Progenitor cell of endocrine pancreas (in vitro differentiated cells): ENCODE measurements at places on chromosomes 2 and 18. TPM values are rescaled to one million over a fixed set of nuclear protein-coding genes. Genes with fewer than 3 reads are reported as not detected.

DNA sequence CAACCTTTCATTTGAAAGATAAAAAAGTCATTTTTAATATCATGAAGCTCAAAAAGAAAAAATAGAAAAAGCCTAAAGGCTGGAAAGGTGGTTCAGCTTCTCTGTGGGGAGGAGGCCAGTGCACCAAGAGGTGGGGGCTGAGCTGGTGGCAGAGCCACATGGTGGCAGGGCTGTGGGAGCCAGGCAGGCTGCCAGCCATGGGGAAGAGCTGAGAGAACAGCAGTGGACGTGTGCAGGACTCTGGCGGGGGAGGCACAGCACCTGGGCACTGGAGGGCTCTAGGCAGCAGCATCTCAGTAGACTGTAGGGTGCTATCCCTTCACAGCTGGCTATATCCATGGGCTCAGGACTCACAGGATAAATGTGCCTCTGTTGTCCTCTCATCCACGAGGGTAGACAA, 47.8 kb downstream of the STK25 start:
- no peak for DNase-seq
- no peak overlapping the region for H3K4me3 ChIP-seq
- H3K4me1 ChIP-seq, result no peaks in the 10 kb centered on the region
- H3K36me3 ChIP-seq, result no peaks in the 10 kb centered on the region
- H3K27ac ChIP-seq, result no peak overlapping the region

- no peaks in the 10 kb centered on the region for H3K27me3 ChIP-seq
- no peak overlapping the region for H3K4me3 ChIP-seq
- peaks cover 2% of the 10 kb centered on the region for H3K4me1 ChIP-seq
- no peak overlapping the region for H3K27ac ChIP-seq
- no peaks in the 10 kb centered on the region for H3K36me3 ChIP-seq
Observed at GRCh38 chr2:48600204-48600813, 17.3 kb upstream of the GTF2A1L start.

The KCNG2 gene
- not detected in 2 replicates for total RNA-seq

DNA sequence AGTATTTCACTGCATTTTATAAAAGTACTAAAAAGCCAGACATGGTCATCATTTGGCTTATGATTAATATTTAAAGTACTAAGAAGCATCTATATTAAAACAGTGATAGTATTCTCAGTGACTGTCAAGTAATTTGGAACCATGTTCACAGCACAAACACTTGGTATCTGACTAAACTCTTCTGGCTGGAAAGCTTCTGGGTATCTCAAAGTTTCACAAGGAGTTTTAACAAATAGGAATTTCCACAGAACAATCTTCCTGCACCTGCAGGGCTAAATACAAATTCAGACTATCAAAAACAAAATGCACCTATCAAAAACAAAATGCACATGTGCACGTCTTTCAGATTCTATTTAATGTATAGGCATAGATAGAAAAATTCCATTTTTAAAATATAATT, 158.8 kb downstream of the L3MBTL4 start:
- peaks cover 12% of the 10 kb centered on the region for H3K4me1 ChIP-seq
- no peak overlapping the region for H3K27ac ChIP-seq
- no peak overlapping the region for H3K4me3 ChIP-seq
- peaks cover 22% of the 10 kb centered on the region for H3K36me3 ChIP-seq
- DNase-seq, result no peak
- H3K27me3 ChIP-seq, result no peaks in the 10 kb centered on the region

The SERPINB11 gene
- not detected in 2 replicates for total RNA-seq

GRCh38 chr18:32435631-32436500, 34.8 kb downstream of the GAREM1 start:
- H3K4me1 ChIP-seq, result peaks cover 16% of the 10 kb centered on the region
- H3K27ac ChIP-seq, result no peak overlapping the region
- H3K4me3 ChIP-seq, result no peak overlapping the region
- H3K36me3 ChIP-seq, result peaks cover 10% of the 10 kb centered on the region
- peaks cover 15% of the 10 kb centered on the region for H3K27me3 ChIP-seq

- peaks cover 6% of the 10 kb centered on the region for H3K27me3 ChIP-seq
- no peak overlapping the region for H3K27ac ChIP-seq
- peaks cover 1% of the 10 kb centered on the region for H3K4me1 ChIP-seq
- no peaks in the 10 kb centered on the region for H3K36me3 ChIP-seq
Observed at GRCh38 chr2:58535182-58535581, 294.1 kb upstream of the FANCL start.

- no peak overlapping the region for H3K27ac ChIP-seq
- no peak overlapping the region for H3K4me3 ChIP-seq
- peaks cover 22% of the 10 kb centered on the region for H3K27me3 ChIP-seq
- no peaks in the 10 kb centered on the region for H3K36me3 ChIP-seq
- peaks cover 2% of the 10 kb centered on the region for H3K4me1 ChIP-seq
Observed at GRCh38 chr2:15687720-15688119, 96.1 kb downstream of the DDX1 start.

DNA sequence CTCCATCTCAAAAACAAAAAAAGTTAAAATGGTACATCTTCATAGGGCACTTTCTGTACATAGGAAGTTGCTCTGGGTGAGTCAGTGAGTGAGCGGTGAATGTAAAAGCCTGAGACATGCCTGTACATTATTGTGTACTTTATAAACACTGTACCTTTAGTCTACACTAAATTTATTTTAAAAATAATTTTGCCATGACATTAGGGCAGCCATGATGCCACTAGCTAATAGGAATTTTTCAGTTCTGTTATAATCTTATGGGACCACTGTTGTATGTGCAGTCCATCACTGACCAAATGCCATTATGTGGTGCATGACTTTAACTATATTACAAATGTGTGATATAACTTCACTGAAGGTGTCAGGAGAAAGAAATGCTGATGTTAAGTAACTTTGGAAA, 11.0 kb upstream of the TXNDC2 start:
- H3K27ac ChIP-seq, result no peak overlapping the region
- peaks cover 23% of the 10 kb centered on the region for H3K4me1 ChIP-seq
- peaks cover 9% of the 10 kb centered on the region for H3K27me3 ChIP-seq
- no peaks in the 10 kb centered on the region for H3K36me3 ChIP-seq
- no peak overlapping the region for H3K4me3 ChIP-seq
